ENCODE measurements at places on chromosomes 3 and 15.

GRCh38 chr15:37933666-37934065 is 774 bp upstream of the TMCO5A start:
- DNase-seq, result no peak

DNA sequence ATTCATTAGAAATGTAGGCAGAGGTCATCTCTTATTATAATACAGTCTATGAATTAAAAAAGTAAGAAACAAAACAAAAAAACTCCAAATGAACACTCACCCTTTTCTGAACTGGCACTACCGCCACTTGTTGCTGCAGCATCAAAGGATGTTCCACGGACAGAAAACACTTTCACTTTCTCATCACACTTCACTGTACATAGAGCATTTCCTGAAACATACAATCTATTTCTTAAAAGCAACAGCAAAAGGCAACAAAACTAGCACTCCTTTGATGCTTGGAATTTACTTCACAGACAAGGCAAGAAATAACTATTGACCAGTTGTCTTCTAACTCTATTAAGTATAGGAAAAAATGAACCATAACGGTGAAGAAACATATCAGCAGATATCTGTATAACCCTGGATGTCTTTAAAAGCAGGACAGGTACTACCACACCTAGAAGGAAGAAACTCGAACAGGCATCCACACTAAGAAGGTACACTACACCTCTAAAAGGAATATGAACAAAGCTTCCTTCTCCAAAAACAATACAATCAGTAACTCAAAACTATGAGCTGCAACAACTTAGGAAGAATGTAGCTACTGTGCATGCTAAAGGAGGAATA is 24.9 kb downstream of the ETFA start:
- no peak for DNase-seq

DNA sequence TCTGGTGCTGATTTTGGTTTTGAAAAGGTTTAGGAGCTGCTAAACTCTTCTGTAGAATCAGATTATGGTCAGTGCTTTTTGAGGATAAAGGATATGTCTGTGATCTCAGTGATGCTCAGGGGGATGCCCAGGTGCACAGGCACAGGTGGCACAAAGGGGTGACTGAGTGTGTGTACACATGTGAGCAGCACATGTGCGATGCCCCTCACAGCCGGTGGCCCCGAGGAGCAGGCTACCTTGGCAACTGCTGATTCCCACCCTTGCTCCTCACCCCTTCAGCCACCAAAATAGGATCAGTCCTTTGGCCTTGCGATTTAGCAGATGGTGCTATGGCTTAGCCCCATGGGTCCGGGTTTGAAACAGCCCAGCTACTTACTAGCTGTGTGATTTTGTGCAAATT is 51.1 kb downstream of the POMGNT2 start:
- no peak for DNase-seq

DNA sequence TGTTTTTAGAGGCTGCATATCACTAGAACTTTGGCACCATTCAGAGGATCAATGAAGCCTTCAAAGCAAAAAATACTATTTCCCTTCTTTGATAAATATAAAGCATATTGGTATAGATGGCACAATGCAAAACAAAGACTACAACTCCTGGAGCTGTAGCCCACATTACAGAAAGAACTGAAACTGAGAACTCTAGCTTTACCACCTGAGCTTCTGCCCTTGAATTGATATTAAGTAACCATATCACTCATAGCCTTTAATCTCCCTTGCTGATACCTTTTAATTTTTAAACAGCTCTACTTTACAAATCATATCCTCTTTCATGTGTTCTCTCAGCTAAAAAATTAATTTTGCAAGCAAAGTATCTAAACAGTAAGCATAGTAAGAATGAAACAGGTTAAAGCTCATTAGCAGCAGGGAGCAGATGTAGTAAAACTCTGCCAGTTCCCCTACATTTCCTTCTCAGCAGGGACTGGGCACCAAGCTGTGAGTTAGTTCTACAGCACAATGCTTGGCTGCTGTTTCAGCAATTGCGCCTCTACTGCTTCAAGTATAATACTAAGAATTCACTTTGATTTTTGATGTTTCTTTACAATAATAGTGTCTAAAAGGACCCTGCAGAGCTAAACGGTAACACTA is 97.9 kb upstream of the NANOGP8 start:
- no peak for DNase-seq

GRCh38 chr15:87267798-87268197 is 988.7 kb downstream of the NTRK3 start:
- DNase-seq, result no peak

- no peak for DNase-seq
These were observed 73.6 kb upstream of the CGNL1 start for GRCh38 chr15:57302640-57303257.

GRCh38 chr3:56836276-56837163 is 34.8 kb upstream of the ARHGEF3 start:
- DNase-seq, result no peak
